ENCODE measurements at places on chromosomes 2 and 18. TPM values are rescaled to one million over a fixed set of nuclear protein-coding genes. Genes with fewer than 3 reads are reported as not detected.

The POTEJ gene
- not detected for total RNA-seq

The GREB1L gene
- 0.90 TPM for total RNA-seq

The HTR2B gene
- 0.13 TPM for total RNA-seq

The CTNNA2 gene
- not detected for total RNA-seq

The LYPD6B gene
- 14.7 TPM for total RNA-seq

The GCG gene
- not detected for total RNA-seq

DNA sequence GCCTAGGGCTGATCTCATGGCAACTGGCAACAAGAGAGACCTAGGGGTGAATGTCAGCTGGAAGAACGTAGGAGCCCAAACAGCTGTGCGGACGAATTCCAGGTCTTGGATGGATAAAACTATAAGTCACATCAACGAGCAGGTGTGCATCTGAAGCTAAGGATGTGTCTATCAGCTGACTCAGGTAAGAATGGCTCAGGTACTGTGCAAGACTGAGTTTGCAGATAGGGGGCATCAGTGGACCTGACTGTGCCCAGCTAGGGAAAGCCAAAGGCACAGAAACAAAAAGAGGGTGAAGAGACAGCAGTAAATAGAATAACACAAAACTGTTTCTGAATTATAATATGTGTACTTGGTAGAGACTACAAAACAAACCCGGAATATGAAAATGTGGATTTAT lies 357.3 kb downstream of the ZEB2 start:
- DNase-seq: peak; percentile 54

DNA sequence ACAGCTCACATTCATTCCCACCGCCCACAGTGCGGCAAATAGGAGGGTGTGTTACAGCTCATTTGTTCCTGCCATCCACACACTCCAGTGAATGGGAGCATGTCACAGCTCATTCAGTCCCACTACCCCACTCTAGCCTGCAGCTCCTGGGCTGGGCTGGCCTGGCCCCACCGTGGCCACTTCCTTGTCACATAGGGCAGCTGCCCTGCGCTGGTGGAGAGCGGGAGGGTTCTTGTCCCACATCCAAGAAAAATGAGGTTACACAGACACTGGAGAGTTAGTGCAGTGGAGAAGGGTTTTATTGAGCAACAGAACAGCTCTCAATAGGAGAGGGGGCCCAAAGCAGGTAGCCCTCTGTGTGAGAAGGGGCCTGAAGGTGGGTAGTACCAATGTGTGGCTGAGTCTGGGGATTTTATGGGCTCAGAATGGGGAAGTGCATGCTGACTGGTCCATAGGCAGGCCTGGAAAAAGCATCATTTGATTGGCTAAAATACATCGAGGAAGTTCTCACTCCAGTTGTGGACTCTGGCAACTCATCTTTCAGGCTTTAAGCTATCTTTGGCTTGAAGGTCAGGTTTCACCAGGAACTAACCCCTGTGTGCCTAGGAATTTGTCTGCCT lies 249.7 kb downstream of the ETAA1 start:
- DNase-seq: no peak

GRCh38 chr18:58032233-58032632 lies 11.8 kb upstream of the NEDD4L start:
- DNase-seq: no peak

DNA sequence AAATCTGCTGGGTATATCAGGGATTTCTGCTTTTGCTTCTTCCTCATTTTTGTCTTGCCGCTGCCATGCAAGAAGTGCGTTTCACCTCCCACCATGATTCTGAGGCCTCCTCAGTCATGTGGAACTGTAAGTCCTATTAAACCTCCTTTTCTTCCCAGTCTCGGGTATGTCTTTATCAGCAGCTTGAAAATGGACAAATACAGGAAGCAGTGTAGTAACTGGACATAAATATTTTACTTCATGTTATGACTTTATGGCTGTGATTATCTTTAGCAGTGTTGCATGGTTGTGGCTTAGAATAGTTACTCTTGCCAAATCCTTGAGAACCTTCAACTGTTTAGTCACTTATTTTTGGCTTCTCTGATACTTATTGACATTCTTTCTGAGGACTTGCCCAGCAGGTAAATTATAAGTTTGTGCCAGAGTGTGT lies 66.2 kb upstream of the DLX2 start:
- peak; percentile 23 for DNase-seq

- no peak for DNase-seq
Measured at GRCh38 chr2:24454294-24454693, 36.8 kb upstream of the NCOA1 start.

GRCh38 chr2:44118257-44118656 lies 50.4 kb upstream of the PPM1B start:
- no peak for DNase-seq

- DNase-seq: no peak
Measured at GRCh38 chr18:48669991-48670750, 131.3 kb downstream of the CTIF start.

- DNase-seq: no peak
Measured at GRCh38 chr2:605674-606608, 71.3 kb downstream of the TMEM18 start.

- DNase-seq: no peak
Measured at GRCh38 chr2:169348321-169349024, 13.9 kb downstream of the LRP2 start.

GRCh38 chr2:129400826-129401225 lies 578.6 kb upstream of the RAB6C start:
- no peak for DNase-seq

DNA sequence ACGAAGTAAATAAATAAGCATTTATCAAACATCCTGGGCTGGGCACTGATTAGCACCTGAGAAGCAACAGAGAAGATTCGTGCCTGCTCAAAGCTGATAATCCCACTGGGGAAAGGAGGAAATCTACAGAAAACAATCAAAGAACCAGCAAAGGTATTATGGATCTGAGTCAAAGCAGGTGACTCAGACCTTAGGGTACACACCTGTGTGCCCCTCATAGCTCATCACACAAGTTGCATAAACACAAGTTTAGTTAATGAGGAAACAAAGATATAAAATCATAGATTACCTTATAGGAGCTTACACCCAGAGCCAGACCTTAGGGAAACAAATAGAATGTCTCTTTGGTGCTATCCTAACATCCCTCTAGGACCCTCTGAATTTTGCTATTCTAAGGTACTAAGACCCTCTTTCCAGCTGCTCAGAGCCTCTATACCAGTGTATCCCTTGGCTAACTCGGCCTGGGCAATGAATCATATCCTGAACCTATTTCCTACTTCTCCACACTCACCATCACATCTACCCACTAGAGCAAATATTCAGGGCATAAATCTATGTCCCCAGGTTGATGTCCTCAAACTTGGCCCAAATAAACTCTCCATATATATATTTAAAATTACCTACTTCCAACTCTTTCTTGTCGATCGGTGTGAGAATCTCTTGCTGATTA lies 19.3 kb upstream of the CTIF start:
- peak; percentile 62 for DNase-seq

DNA sequence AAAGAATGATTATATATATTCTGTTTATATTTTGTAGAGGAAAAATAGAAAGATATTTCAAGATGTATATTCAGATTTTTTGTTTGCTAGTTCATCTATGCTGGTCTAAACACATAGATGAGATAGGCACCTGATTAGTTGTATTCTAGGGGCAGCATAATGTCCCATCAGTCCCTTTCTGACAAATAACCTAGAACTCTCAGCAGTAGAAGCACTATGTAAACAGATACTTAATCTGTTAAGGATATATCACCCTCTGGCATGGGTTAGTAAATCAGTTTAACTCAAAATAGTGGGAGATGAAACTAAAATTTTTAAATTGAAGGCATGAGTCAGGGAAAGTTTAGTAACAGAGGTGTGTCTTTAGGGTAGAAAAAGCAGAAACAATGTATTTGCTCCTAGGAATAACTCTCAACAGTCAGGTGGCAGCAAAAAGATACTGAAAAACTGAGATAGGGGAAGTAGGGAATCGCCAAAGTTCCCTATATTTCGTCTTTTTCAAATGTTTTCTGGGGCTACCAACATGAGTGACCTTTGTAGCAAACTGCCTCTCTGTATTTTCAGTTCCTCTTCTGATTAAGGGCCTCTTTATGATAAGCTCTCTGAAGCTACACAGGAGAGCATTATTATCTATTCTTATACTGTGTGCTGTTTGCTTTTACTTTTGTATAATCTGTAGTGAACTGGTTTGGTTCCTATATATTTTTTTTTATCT lies 5.7 kb downstream of the PPP1R1C start:
- no peak for DNase-seq

GRCh38 chr2:54081574-54081973 lies 33.8 kb upstream of the ACYP2 start:
- DNase-seq: peak; percentile 100
